ENCODE measurements at places on chromosomes 3 and 15.

DNA sequence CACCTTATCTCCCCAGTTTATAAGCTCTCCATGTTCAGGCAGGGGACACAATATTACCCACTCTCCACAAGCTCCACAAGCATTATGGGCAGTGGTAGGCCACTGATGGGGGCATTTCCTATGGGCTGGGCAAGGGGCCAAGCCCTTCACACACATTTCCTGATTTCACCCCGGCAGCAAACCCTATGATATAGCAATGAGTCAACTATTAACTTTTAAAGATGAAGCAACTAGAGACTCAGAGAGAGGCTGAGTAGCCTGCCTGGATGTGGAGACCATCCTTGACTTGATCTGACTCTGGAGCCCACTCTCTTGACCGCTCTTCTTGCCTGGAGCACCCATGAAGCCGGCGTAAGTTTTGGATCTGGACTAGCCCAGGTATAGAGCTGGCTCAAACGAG is 27.4 kb downstream of the FOXL2NB start:
- no peak for DNase-seq

- DNase-seq, result no peak
Measured at GRCh38 chr3:187845826-187846225, 100.6 kb upstream of the BCL6 start.

DNA sequence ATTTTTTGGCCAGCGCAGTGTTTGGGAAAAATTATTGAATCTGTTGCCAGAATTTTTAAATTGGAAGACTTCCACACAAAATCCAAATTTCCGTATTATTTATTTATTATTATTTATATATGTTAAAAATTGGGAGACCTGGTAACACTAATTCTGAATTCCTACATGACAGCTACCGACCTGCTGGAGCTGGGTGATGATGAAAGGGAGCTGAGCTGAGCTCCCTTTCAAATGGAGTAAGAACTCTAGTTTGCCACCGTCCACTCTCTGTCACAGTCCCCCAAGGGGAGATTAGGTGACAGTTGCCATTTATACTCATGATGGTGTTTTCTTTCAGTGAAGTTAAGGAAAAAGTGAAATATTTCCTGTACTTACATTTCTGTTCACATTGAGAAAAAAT is 1.4 kb downstream of the CRTC3 start:
- no peak for DNase-seq

GRCh38 chr3:34868935-34869334 is 770.4 kb upstream of the ARPP21 start:
- no peak for DNase-seq

GRCh38 chr3:12420393-12420792 is 63.9 kb upstream of the TSEN2 start:
- no peak for DNase-seq

DNA sequence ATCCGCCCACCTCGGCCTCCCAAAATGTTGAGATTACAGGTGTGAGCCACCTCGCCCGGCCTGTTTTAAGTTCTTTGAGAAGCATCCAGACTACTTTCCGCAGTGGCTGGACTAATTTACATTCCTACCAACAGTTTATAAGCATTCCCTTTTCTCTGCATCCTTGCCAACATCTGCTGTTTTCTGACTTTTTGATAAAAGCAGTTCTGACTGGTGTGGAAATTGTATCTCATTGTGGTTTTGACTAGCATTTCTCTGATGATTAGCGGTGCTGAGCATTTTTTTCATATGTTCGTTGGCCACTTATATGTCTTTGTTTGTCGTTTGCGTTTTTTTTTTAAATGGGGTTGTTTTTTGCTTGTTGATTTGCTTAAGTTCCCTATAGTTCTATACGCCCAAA is 208.4 kb upstream of the DPPA4 start:
- no peak for DNase-seq

GRCh38 chr3:197718891-197719290 is 17.8 kb downstream of the RUBCN start:
- DNase-seq, result peak; percentile 78

DNA sequence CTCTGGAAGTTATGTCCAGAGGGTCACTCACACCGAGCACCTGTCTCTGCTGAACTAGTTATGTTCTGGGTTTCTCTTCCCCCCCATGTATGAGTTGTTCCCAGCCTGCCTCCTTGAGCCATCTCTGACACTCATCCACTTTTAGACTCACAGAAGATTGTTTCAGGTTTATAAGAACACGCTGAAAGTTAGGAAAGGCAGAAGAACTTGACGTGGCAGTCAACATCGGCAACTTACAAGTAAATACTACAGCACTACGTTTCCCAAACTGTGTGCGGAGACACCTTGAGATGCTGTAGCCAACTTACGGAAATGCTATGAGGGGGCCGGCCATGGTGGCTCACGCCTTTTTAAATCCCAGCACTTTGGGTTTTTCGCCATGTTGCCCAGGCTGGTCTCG is 318.0 kb downstream of the ZNF621 start:
- no peak for DNase-seq

DNA sequence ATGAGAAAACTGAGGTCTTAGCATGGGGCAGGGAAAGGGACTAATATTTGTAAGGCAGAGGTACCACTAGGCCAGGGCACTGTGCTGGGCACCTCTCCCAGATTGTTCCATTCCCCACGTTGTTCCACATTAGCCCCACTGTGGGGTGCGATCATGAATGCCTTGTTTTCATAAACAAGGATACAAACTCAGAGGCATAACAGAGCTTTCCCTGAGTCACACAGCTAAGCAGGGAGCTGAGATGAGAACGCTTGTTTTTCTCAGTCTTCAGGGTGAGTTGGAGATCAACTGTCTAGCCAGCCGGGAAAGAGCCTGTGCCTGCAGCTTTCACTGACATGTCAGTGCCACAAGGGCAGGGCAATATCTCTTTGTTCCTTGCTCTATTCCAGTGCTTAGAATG is 47.9 kb upstream of the ITGA11 start:
- DNase-seq, result no peak

GRCh38 chr3:167839460-167840134 is 104.1 kb downstream of the SERPINI1 start:
- DNase-seq, result no peak

DNA sequence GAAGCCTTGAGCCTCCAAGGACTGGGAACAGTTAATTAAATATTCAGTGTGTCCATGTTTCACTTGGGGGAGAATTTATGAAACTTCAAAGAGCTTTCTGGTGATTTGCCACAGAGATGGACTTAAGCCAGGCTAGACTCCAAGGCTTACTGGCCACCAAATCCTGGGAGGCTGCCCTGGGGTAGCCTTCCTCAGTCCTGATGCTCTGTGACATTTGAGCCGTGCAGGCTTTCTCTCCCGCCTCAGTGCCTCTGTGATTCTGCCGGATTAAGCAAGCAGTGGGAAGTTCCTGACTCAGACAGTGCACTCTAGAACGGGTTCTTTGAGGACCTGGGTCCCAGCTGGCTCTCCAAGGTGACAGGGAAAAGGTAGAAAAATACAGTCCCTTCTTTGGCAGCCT is 314.7 kb upstream of the ICE2 start:
- DNase-seq, result no peak

DNA sequence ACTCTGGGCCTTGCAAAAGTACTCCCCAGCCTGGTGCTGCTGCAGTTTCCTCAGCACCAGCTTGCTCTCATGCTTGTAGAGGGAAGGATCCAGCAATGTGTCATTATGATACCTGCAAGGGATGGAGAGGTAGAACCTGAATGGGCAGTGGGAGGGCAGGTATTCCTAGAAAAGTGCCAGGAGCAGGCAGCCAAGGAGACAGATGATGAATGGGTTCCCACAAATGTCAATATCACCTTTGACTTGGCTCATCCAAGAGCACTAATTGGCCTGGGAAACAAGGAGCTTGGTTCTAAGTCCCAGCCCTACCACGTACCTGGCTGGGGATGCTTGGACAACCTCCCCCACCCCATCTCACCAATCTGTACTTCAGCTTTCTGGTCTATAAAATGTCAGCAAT is 9.4 kb downstream of the CILP start:
- DNase-seq, result no peak

DNA sequence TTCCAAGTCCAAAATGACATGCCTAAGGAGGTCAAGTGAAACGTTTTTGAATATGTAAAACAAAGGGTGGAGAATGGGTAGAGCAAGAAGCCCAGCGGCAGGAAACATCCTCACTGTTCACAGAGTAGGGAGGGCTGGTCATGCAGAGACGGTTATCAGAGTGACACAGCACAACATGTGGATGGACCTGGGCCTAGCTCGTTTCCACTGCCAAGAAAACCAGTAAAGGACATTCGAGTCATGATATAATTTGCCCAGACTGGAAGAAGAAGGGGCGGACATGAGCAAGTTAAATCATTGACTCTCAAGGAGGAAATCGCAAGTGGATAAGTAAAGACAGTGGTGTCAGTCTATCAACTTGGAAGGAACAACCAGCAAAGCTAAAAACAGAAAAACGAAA is 89.3 kb downstream of the LRIG1 start:
- DNase-seq, result no peak

- DNase-seq, result no peak
Measured at GRCh38 chr15:87743562-87743961, 513.0 kb downstream of the NTRK3 start.

DNA sequence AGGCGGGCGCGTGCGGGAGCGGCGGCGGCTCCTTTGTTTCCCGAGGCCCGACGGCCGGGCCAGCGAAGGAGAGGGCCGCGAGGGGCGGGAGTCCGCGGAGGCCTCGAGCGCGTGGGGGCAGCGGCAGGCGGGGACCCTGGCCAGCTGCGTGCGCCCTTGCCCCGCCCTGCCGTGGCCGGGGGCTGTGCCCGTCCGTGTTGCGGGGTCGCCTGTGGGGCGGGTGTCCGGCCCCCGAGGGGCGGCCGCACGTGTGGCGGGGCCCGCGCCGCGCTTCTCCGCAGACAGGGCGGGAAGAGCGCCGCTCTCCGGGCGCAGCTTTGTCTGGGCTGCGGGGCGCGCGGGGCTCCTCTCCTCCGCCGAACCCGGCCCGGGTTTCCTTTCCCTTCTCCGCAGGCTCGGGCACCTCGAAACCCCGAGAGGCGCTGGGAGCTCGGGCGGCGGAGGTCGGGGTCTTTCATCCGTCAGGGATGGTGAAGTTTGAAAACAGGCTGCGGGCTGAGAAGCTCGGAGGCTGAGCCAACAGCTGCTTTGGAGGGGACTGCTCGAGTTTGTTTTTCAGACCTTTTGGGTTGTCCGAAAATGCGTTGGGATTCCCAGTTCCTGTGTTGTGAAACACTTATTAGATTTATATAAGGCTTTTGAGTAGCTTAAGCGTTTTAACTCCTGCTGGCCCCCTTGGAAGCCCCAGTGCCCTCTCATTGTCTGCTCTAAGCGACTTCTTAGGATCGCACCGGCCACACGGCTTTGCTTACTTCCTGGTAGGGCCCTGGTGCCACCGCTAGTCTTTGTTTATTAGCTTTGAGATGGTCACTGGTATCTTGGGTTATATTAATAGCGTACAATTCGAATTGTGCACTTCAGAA is 817 bp downstream of the USP3 start:
- peak; percentile 48 for DNase-seq

GRCh38 chr3:95717048-95717447 is 1097.3 kb upstream of the EPHA6 start:
- no peak for DNase-seq

GRCh38 chr3:38651153-38651789 is 1.8 kb upstream of the SCN5A start:
- DNase-seq, result no peak

DNA sequence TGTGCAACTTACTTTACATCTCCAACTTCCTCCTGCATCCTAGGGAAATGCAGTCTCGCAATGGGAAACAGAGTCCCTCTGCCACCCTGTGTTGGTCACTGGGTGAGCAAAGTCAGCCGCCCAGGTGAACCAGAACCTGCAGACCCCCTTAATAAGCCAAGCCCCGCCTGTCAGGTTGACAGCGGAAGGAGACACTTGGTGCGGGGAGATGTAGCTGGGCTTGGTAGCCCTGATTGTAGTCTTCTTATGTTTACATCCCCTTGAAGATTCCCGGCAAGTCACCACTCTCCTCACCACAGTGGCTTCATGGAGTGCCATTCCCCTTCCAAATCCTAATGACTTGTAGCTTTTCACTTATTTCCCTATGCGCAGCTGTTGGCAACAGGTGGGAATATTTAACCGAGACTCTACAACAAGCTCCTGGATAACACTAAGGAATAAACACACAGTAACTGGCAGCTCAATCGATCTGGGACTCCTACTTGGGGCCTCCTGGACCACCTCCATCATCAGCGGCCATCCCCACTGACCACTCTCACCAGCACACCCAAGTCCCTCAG is 17.7 kb upstream of the CLSTN2 start:
- no peak for DNase-seq

DNA sequence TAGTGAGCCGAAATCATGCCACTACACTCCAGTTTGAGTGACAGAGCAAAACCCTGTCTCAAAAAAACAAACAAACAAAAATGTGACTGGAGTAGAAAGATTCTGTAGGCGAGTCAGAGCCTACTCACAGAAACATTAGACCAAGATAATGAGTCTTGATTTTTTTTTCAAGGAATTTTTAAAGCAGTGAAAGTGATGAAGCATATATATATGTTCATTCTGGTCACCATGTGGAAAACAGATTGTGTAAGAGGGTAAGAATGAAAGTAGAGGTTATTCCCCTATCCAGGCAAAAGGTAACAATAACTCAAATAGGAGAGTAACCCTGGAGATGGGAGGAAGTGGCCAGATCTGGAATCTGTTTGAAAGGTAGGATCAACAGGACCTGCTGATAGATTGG is 26.2 kb upstream of the FHIT start:
- no peak for DNase-seq

DNA sequence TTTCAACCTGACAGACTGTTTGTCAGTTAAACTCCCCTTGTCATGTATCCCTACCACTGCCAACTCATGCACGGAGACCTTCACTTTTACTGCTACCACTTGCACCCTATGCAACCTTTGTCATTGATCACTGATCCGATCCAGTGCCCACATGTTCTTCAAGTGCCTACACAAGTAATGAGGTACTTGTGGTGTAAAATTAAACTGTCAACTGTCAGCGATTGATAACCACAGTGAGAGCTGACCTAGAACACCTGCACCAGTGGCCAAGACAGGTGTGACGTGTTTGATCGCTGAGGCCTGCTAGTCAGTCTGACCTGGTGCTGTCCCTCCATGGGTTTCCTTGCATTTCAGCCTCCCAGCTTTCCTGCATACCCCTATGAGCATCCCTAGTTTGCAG is 55.6 kb downstream of the MECOM start:
- no peak for DNase-seq

DNA sequence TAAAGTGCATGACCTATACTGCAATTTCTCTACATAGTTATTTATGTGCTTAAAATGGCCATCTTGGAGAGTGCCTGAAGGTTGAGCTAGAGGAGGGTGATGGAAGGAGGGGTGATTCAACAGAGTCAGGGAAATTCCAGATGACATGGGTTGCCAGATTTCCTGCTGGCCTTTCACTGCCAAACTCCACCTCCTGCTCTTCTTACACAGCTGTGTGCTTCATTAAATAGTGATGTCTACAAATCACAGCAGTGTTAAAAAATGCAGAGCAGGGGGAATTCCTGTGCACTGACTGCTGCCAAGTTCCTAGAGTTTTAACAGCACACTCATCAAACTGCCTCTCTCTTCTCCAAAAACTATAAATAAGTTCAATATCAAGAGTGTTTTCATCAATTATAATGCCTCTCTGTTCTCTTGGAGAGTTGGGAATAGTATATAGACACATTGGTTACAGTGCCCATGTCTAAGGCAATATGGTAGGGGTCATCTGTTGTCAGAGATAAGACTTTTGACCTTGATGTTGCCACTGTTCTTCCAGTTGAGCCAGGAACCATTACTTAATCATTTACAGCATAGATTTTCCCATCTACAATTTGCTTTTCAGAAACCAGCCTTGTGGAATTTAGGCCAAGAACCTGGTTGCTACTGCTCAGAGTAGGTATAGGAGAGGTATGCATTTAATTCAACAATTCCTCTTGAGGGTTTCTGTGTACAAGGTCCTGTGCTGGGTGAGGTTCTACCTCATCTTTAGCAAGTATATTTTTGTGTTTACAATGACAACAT is 79.6 kb downstream of the TP63 start:
- DNase-seq, result peak; percentile 89

GRCh38 chr3:66400411-66401156 is 100.2 kb downstream of the LRIG1 start:
- DNase-seq, result no peak

Data from amniotic stem cell (primary cell).